Frontal cortex (tissue), 4 donors: ENCODE measurements at places on chromosomes 16 and 17. TPM values are rescaled to one million over a fixed set of nuclear protein-coding genes. Genes with fewer than 3 reads are reported as not detected.

GRCh38 chr17:81806461-81807209 lies 2.7 kb downstream of the GCGR start:
- DNase-seq: no peak

DNA sequence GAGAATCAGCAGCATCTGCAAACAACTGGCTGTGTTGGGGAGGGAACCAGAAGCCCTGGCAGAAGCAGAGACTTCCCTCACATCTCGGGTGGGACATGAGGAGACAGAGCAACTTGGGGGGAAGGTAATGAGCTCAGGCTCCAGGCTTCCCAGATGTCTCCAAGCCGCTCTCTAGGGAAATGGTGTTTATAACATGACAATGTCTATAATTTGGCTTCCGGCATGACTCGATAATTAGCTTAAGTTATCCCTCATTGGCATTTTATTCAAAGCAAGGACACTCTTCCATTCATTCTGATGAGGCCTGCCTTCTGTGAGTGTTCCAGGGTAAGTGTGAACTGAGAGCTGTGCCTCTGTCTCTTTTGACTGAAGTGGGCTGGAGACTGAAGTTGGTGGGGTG lies 14.7 kb upstream of the MLLT6 start:
- no peak for DNase-seq

- no peak for DNase-seq
These were observed 36.5 kb downstream of the CPNE2 start for GRCh38 chr16:57128771-57129389.

XAF1 gene
- total RNA-seq: 2.0 TPM

SLC9A5 gene
- 0.41 TPM for total RNA-seq
